ENCODE measurements at places on chromosomes 11 and 22. TPM values are rescaled to one million over a fixed set of nuclear protein-coding genes. Genes with fewer than 3 reads are reported as not detected.

The OR4C46 gene
- total RNA-seq = not detected

- peak; percentile 56 for DNase-seq
- no peak overlapping the region for H3K27ac ChIP-seq
- no peak overlapping the region for H3K4me3 ChIP-seq
- H3K27me3 ChIP-seq = peaks cover 5% of the 10 kb centered on the region
- H3K36me3 ChIP-seq = no peaks in the 10 kb centered on the region
These were observed 99.8 kb downstream of the CTTN start for GRCh38 chr11:70498171-70498571.

DNA sequence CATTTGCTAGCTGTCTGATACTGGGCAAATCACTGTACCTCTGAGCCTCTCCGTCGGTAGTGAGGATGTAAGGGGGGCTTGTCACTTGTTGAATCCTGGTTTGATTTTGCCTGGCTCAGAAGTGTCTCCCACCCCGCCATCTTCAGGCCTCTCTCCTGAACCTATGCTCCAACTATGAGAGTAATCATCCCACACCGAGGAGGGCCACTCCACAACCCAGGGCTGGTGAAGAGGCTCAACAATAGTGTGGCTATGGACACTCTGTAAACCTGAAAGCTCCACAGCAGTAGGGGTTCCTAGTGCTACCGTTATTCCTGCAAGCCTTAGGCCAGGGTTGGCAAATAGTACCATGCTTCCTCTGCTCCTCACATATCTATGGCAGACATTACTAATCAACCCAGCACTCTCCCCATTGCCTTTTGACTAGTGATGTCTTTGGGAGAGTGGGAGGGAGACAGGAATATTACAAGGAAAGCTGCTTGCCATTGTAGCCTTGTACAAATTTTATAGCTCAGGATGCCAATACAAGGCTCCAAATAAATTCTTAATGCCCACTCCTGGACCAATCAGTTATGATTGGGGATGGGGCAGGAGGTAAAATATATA is 134.0 kb upstream of the TEAD1 start:
- H3K27ac ChIP-seq = peak overlapping the region; percentile 90
- peaks cover 68% of the 10 kb centered on the region for H3K4me1 ChIP-seq
- no peak for DNase-seq
- no peak overlapping the region for H3K4me3 ChIP-seq
- no peaks in the 10 kb centered on the region for H3K36me3 ChIP-seq
- no peaks in the 10 kb centered on the region for H3K27me3 ChIP-seq

The ZP1 gene
- 0.49 TPM for total RNA-seq

DNA sequence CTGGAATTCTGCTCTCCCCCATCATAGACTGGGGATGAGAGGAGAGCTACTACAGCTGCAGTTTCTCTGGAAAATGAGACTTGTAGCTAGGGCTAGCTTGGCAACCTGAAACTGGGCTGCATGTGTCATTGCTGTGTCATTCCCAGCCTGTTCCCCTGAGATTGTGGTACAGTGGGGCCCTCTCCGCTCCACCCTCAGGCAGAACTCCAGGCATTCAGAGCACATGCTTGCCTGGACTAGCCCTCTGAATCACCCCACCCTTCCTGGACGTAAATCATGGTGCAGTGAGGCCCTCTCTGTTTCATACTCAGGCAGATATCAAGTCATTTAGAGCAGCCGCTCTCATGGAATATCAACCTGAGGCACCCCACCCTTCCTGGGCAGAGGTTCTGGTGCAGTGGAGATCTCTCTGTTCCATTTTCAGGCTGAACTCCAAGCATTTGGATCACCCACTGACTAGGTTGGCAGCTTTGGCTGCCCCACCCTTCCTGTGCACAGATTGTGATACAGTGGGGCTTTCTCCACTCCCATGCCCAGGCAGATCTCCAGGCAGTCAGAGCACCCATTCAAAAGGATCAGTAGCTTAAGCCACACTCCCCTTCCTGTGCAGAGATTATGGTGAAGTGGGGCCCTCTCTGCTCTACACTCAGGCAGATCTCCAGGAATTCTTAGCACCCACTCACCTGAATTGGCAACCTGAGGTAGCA is 274.4 kb downstream of the C11orf87 start:
- no peaks in the 10 kb centered on the region for H3K4me1 ChIP-seq
- no peak for DNase-seq
- peaks cover 6% of the 10 kb centered on the region for H3K36me3 ChIP-seq
- H3K27ac ChIP-seq = no peak overlapping the region
- H3K4me3 ChIP-seq = no peak overlapping the region

DNA sequence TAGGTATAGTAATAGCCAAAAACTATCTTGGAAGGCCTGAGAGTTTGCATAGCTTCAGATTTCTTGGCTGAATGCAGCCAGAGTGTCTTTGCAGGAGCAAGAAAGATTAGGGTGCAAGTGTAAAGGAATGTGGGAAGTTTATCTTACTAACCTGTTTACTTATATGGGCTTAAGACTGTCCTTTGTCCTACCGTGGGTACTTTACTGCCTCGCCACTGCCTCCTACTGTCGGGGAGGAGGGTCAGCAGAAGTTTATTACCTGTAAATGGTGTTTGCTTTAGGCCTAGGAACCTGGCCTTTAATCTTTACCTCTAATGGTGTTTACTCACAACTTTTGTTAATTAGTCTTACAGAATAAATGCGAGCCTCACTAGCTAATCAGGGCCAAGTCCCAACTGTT is 633.8 kb downstream of the DLG2 start:
- H3K36me3 ChIP-seq = no peaks in the 10 kb centered on the region
- no peak for DNase-seq
- H3K4me1 ChIP-seq = no peaks in the 10 kb centered on the region
- H3K27ac ChIP-seq = no peak overlapping the region

GRCh38 chr22:42697542-42698013 is 23.1 kb downstream of the A4GALT start:
- peaks cover 32% of the 10 kb centered on the region for H3K4me1 ChIP-seq
- peak overlapping the region; percentile 88 for H3K27ac ChIP-seq
- no peaks in the 10 kb centered on the region for H3K27me3 ChIP-seq
- no peak overlapping the region for H3K4me3 ChIP-seq

The MS4A3 gene
- total RNA-seq = not detected

DNA sequence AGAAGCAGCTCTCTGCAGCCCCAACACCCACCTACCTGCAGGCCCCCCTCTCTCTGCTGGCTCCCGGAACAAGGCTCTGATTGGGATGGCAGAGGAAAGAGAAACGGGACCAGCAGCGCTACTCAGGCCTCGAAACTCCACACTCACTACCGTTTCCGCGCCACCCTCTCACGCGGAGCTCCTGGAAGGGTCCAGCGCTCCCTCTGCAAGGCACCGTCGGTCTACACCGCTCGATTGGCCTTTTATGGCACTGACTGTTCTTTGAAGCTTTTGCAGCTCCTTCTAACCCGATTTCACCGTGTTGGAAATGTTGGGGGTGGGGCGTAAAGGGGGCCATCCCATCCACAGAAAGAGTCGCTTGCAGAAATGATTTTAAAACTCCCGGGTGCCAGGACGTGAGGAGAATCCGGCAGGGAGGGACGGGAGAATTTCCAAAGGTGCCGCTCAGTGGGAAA is 323 bp upstream of the PANX1 start:
- peaks cover 17% of the 10 kb centered on the region for H3K4me1 ChIP-seq
- H3K27me3 ChIP-seq = no peaks in the 10 kb centered on the region
- no peaks in the 10 kb centered on the region for H3K36me3 ChIP-seq
- no peak for DNase-seq
- no peak overlapping the region for H3K4me3 ChIP-seq

GRCh38 chr11:27081056-27081455 is 40.4 kb downstream of the BBOX1 start:
- DNase-seq = no peak
- no peaks in the 10 kb centered on the region for H3K27me3 ChIP-seq
- H3K27ac ChIP-seq = no peak overlapping the region
- H3K4me3 ChIP-seq = no peak overlapping the region
- H3K36me3 ChIP-seq = peaks cover 1% of the 10 kb centered on the region
- H3K4me1 ChIP-seq = peaks cover 32% of the 10 kb centered on the region

The MIAT gene
- total RNA-seq = 3.5 TPM

All from chondrocyte (in vitro differentiated cells).